ENCODE measurements at places on chromosomes 2 and 18. TPM values are rescaled to one million over a fixed set of nuclear protein-coding genes. Genes with fewer than 3 reads are reported as not detected.

HNRNPA3 gene
- polyA plus RNA-seq: 134 TPM

MYOM1 gene
- polyA plus RNA-seq: 112 TPM

RAB31 gene
- 9.4 TPM for polyA plus RNA-seq

TCF7L1 gene
- 6.1 TPM for polyA plus RNA-seq

CREB1 gene
- 4.3 TPM for polyA plus RNA-seq

CYP1B1 gene
- 3.9 TPM for polyA plus RNA-seq

SPATA3 gene
- polyA plus RNA-seq: not detected
